Left cardiac atrium (tissue), 4 donors: ENCODE measurements at places on chromosomes 1 and 21.
A peak's percentile ranks its signal among the peaks of the same experiment; 100 is the strongest.

DNA sequence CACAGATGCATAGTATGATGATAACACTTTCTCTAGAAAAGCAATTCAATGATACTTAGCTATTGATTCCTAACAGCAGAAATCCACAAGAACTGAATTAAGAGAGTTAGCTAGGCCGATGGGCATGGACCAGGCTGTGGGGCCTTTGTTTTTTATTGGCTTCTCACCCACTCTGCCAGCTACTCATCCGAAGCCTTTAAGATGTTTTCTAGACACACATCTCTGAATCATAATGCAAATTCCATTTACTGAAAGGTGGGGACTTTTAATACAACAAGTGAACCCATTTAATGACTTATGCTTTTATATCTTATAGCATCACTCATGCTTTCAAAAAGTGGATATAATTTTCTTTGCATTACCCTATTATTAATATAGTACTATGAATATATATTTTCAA is 170.2 kb downstream of the RUNX1 start:
- DNase-seq, result no peak

GRCh38 chr1:1205769-1206375 is 520 bp downstream of the TNFRSF18 start:
- DNase-seq, result peak; percentile 15

DNA sequence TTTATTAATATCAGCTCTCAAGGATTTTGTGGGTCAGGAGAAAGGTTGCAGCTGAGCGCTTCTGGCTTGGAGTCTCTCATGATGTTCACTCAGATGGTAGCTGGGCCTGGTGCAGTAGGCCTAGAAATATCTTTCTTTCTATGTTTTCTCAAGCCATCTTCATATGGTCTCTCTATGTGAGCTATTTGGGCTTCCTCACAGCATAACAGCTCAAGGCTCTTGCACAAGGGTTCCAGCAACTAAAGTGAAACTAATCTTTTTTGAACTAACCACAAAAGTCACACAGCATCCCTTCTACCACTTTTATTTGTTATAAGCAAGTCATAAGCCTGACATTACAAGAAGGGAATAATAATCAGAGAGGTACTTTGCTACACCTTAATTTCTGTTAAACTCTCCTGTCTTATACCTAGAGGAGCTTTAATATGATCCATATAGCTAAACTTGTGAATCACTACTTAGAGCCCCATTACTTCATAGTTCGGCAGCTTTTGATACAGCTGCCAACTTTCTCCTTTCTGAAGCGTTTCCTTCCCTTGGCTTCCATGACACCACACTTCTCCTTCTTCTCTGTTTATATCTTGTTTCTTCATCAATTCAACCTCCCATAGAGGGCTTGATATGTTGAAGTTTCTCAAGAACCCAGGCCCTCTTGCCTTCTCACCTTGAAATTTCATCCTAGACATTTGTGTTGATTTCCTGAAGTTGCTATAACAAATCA is 720.2 kb downstream of the LTN1 start:
- DNase-seq, result no peak

- DNase-seq, result no peak
Observed at GRCh38 chr1:38018864-38019343, 6.4 kb downstream of the UTP11 start.

GRCh38 chr1:217393896-217394295 is 237.0 kb downstream of the GPATCH2 start:
- DNase-seq, result no peak

GRCh38 chr1:55943012-55943411 is 636.4 kb downstream of the PLPP3 start:
- DNase-seq, result no peak

DNA sequence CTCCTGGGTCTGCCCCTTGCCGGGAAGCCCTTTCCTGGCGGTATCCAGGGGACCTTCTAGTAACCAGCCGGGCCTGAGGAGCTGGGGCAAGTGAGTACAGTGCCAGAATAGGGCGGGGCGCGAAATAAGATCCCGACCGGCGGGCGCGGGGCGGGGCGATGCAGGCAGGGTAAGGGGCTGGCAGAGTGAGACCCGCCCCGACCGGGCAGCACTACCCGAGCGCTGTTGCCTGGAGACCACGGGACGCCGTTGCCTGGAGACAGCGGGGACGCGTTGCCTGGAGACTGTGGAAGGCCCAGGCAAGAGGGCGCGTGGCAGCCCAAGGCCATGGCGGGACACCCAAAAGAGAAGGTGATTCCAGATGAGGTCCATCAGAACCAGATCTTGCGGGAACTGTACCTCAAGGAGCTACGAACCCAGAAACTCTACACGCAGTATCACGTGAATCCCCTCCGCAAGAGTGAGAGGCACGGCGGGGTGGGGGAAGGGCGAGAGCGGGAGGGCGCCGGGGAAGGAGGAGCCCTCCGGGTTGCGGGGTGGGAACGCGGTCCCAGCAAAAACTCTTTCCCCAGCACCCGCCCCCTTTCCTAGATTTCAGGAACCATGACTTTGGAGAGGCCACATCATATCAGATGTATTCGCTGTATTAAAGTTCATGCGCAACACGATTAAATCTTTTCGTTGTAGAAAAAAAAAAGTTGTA is 24.3 kb downstream of the EBNA1BP2 start:
- peak; percentile 80 for DNase-seq

GRCh38 chr1:23657659-23658275 is 33.8 kb upstream of the RPL11 start:
- DNase-seq, result peak; percentile 62

GRCh38 chr1:91621907-91622306 is 121.3 kb downstream of the CDC7 start:
- no peak for DNase-seq

GRCh38 chr1:26284597-26285347 is 4.9 kb downstream of the SH3BGRL3 start:
- peak; percentile 91 for DNase-seq

- DNase-seq, result no peak
Observed at GRCh38 chr1:28933277-28933676, 18.9 kb downstream of the EPB41 start.

DNA sequence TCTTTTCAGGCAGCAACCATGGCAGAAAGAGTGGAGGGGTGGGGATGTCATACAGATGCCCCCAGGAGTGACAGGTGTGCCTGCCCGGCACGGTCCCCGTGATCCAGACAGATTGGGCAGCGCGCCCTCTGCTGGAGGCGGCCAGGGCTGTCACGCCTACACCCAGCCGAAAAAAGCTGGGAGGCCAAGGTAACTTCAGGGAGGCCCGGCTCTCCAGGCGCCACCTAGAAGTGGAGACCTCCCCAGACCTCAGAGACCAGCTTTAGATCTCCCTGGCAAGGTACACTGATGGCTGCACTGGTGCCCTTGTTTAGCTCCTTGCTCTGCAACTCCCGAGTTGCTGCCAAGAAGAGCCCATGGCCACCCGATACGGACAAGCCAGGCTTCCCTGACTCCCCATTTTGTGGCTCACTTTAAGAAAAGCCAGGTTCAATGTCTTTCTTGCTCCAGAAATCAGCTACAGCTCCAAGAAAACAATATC is 6.6 kb downstream of the GOLT1A start:
- peak; percentile 70 for DNase-seq

- no peak for DNase-seq
Observed at GRCh38 chr1:38827318-38827717, 32.3 kb downstream of the RRAGC start.

GRCh38 chr21:30126576-30126975 is 40.0 kb downstream of the CLDN17 start:
- DNase-seq, result no peak

- DNase-seq, result no peak
Observed at GRCh38 chr1:207256869-207257268, 64.6 kb upstream of the CD55 start.

DNA sequence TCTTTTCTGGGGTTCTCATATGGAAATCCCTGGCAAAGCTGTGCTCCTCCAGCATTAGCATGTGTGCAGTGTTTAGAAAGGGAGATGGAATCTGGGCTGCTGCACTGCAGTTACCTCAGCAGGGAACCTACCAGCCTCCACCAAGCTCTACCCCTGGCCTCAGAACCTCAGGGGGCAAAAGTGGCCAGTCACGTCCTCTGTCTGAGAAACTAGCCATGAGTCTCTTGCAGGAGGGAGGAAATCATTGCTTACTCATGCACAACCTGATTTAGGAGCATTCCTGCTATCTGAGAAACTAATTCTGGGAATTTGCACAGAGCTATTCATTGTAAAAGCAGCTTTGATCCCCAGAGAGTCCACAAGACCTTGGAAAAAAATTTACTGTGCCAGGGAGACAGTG is 80.6 kb upstream of the IPO9 start:
- DNase-seq, result no peak

- DNase-seq, result no peak
Observed at GRCh38 chr1:119912963-119913362, 16.6 kb upstream of the ADAM30 start.

GRCh38 chr1:235990330-235990795 is 74.5 kb downstream of the NID1 start:
- DNase-seq, result no peak
